Epithelial cell of prostate (primary cell): ENCODE measurements at places on chromosomes 2 and 18.

DNA sequence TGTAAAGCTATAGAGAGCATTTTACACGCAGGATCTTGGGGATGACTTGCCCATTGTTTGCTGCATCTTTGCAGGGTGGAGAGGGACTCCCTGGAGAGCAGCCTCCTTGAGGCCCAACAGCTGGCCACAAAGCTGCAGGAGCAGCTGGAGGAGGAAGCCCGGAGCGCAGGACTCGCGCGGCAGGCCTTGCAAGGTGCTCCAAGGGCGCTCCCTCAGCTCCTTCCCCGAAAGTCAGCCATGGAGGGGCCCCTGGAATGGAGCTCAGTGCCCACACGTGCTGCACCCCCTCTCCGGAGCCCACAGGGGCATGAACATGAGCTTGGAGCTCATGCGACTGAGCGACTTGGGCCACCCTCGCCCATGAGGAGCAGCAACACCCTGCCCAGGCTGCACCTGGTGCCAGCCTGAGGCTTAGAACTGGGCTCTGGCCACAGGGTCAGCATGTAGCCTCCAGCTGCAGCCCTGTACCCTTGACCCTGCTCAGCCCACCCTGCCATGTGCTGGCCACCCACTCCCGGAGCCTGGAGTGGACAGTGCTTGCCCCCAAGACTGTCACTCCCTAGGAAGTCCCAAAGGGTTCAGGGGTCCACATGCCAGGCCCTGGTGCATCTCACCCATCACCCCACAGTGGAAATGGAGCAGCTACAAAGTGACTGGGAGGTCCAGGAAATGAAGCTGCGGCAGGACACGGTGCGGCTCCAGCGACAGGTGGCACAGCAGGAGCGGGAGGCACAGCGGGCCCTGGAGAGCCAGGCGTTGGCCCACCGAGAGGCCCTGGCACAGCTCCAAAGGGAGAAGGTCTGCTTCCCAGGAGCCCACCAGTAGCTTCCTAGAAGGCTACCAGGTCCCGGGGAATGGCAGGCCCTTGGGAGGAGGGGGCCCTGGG lies 43.0 kb downstream of the CROCC2 start:
- DNase-seq: no peak

DNA sequence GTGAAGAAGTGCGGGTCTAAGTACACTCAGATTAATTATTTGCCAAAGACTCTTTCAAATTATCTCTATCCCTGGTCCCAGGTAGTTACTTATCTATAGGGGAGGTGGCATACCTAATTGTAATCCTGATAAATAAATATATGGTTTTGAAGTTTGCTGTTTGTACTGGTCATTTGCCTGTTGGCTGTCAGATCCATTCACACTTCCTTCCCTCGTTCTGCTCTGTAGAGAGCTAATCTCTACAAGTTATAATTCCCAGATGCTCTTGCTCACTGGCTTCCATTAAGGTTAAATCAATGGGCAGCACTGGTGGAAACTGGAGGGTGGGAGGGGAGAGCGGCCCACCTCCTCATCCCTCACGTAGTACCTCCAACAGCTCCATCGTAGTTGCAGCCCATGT lies 447.1 kb downstream of the TXNL1 start:
- DNase-seq: no peak

- DNase-seq: no peak
Measured at GRCh38 chr2:123200035-123200434, 825.1 kb upstream of the CNTNAP5 start.

DNA sequence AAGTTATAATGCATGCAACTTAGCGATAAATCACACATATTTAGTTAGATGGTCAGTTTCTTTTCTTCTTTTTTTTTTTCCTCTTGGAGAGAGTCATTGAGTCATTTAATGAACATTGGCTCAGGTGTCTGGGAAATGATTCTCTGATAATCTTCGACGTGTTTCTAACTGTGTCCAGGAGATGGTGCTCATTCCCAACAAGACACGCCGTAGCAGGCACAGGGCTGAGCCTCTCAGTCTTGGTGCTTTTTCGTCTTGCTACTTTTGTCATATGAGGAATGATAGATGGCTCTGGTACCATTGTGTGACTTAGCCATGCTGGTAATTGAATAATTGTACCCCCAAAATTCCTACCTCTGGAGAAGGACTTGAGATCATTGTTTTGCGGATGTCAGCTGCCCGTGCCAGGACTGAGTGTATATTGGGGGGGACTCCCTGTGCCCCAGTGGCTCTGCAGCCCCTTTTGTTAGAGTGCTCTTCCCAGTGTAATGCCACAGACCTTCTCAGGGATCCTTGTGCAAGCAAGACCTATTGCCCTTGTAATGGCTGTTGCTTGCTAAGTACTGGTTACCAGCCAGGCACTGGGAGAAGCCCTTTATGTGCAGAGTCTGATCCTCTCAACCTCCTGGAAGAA lies 107.6 kb upstream of the CYRIA start:
- no peak for DNase-seq

- no peak for DNase-seq
Measured at GRCh38 chr18:9039441-9040071, 62.9 kb upstream of the NDUFV2 start.

- DNase-seq: no peak
Measured at GRCh38 chr2:174336501-174337336, 2.0 kb downstream of the SP9 start.

GRCh38 chr18:5238371-5238976 lies 41.4 kb upstream of the AKAIN1 start:
- DNase-seq: no peak

GRCh38 chr2:62042944-62043343 lies 137.5 kb downstream of the COMMD1 start:
- DNase-seq: peak; percentile 83

GRCh38 chr2:64581018-64581417 lies 56.9 kb downstream of the AFTPH start:
- no peak for DNase-seq

DNA sequence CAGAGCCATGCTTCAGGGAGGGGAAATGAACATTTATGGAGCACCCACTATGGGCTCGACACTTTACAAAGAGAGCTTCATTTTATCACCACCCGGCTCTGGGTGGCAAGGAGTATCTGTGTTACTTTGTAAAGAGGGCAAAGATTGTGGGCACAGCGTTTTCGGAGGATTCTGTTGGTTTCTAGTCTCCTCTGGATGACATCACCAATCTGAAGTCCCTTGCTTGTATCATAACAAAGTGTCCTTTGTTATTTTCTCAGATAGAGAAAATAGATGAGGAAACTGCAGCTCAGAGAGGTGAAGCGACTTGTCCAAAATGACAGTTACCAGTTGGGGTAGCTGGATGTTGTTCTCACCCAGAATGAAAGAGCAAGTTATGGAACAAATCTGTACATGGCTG lies 162.8 kb downstream of the GLI2 start:
- DNase-seq: no peak

GRCh38 chr2:173448938-173449471 lies 94.3 kb downstream of the CDCA7 start:
- DNase-seq: peak; percentile 20

GRCh38 chr2:10120877-10121574 lies 1.5 kb upstream of the RRM2 start:
- no peak for DNase-seq

- no peak for DNase-seq
Measured at GRCh38 chr2:54122939-54123338, 7.5 kb downstream of the ACYP2 start.

DNA sequence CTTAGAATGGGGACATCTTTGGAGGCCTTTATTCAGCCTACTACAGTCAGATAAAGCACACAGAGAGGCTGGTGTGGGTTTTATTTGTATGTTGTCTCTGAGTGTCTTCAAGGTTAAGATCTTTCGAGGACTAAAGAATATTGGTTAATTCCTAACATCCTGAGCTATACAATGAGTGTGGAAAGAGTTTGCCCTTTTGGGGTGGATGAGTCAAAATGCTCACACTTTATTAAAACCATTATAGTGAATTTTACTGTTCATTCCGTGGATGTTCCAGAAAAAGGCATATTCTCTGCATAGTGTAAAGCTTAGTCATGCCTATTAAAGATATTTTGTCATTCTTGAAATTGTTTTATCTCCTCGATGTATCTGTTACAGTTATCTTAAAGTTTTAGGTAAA lies 29.1 kb upstream of the SLC38A11 start:
- no peak for DNase-seq

DNA sequence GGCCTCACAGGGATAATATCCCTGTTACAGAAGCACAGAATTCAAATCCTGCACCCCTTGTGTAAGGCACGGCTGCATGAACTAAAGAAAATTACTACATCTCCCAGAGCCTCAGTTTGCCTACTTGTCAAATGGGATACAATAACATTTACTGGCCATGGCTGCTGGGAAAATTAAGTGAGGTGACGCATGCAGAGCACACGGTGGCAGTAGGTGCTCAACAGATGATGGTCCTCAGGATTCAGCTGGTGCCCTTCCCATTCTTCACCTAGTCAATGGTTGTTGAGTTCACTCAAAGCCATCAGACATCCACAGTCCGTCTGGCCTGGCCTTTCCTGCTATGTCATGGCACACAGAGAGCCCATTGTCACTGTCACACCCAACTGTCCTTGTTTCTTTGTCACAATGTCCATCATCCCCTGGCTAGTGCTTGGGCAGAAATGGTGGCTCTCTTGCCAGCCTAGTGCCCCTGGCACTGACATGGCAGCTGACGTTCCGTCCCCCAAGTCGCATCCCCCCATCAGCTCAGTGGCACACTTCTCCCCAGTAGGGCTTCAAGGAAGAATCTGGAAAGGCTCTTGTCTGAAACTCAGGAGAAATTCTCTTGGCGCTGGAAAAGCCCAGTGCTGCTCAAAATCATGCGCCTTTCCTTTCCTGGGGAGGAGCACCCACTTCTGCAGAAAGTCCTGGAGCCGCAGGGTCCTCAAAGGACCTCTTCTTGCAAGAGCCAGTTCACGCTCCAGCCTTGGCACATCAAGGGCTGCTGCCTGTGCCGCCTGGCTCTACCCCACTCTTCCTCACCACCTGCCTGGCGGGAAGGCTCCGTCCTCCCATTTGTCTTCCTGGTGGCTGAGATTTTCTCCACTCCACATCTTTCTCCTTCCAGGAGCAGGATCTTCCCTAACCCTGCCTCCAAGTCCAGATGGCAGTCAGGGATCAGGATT lies 55.9 kb upstream of the SLC66A3 start:
- no peak for DNase-seq

- no peak for DNase-seq
Measured at GRCh38 chr2:19600506-19600905, 242.1 kb upstream of the OSR1 start.

DNA sequence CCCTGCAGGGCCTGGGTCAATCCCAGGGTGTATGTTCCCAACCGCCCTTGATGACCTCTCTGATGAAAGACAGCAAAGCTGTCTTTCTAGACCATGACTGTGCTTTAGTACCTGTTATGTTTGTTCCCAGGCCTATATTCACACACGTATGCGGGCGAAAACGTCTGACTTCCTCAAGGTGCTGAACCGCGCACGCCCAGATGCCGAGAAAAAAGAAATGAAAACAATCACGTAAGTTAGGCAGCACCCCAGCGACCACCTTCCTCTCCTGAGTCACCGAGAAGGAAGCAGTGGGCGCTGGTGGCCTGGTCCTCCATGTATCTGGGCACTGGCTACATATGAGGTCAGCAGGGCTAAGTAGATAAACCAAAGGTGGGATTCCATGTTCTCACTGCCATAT lies 11.1 kb upstream of the GPBAR1 start:
- DNase-seq: no peak

DNA sequence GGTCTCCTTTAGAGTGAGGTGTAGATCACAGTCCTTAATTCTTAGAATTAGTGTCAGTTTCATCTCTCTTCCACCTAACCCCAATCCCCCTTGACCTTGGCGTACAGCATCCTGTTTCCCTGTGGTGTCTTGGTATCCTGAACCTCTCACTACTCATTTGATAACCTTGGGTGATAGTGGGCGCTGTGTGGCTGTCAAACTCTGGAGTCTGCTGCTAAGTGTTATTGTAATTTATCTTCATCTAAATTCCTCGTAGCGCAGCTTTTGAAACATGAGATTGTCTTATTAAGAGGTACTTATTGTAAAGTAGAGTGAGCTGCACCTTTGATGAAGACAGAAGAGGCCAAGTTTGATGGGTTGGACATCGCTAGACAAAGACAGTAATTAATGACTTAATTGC lies 222.6 kb upstream of the SPRED2 start:
- DNase-seq: no peak

DNA sequence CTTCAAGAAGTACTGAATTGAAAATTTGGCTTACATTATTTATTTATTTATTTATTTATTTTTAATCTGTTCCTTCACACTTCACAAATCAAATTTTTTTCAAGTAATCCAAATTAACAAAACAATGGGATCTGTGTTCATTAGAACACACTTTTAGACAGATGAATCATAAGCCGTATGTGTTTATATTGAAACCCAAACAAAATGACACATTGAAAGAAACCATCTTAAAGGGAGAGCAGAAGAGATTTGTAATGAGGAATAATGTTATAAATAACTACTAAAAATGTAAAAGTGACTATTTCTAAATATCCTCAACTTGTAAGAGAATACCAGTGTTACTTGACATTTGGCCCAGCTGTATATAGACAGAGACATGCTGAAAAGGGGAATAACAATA lies 991.0 kb upstream of the CHAC2 start:
- DNase-seq: no peak

DNA sequence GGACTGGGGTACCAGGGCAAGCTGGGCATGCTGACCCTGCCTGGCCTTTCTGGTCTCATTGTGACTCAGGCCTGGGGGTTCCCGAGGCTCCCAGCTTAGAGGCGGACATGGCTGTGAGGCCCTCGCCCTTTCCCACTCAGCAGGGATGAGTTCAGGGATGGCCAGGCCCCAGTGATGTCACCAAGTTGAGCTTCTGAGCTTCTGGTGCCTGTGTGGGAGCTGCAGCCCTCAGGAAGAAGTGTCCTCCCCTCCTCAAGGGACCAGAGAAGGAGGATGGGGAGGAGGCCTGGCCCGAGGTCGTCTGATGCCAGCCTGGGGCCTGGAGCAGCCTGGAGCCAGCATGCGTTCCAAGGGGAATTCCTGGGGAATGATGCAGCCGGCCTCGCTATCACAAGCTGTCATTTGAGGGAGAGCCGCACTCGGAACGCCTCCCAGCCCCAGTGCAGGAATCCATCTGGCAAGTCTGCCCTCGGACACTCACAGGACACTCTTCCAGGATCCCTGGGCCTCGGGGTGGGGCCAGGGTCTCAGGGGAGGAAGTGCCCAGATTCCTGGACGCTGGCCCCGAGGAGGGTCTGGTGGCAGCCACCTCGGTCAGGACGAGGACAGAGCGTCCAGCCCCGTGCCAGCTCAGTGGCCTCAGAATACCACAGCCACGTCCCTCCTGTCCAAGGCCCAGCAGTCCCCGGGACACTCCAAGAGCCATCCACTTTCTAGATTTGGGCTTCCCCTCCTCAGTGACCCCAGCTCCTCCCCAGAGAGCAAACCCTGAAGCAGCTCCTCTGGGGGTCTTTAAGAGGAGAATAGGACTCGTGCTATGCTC lies 61.2 kb upstream of the GPC1 start:
- no peak for DNase-seq

GRCh38 chr2:161207941-161208340 lies 47.7 kb downstream of the TANK start:
- DNase-seq: no peak

GRCh38 chr2:118599141-118599540 lies 248.3 kb downstream of the EN1 start:
- DNase-seq: no peak

DNA sequence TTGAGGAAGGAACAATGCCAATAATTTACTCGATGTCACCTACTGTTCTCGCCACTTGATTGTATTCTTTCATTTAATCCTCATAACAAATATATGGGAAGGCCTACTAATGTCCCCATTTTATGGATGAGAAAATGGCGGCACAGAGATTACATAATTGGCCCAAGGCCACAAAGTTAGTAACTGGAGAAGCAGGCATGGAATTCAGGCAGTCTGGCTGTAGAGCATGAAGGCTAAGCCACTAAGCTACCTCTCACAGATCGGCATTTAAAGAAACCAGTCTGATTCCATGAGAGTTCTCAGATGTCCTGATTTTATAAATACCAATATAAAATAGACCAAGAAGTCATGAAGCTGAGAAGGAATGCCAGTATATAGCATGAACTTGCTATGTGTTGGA lies 121.8 kb upstream of the EPAS1 start:
- no peak for DNase-seq
